ENCODE measurements at places on chromosomes 3 and 15.

DNA sequence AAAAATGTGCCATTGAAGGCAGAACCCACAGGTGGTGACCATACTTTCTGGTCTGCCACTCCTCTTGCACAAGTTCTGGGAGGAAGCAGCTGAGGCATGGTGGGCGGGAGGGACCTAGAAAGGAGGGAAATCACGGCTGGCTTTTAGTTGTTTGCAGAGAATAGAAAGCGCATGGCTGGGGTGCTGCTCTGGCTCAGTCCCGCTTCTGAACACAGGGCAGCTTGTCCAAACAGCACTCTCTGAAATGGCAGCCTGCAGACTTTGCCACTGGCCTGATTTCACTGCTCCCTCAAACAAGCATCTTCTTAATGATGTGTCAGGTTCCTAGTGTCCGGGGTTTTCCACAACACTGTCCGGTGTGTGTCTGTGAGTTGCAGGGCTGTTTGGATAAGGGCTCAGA lies 76.7 kb downstream of the AAGAB start:
- no peak for DNase-seq

GRCh38 chr15:68032672-68033071 lies 21.4 kb upstream of the PIAS1 start:
- no peak for DNase-seq

DNA sequence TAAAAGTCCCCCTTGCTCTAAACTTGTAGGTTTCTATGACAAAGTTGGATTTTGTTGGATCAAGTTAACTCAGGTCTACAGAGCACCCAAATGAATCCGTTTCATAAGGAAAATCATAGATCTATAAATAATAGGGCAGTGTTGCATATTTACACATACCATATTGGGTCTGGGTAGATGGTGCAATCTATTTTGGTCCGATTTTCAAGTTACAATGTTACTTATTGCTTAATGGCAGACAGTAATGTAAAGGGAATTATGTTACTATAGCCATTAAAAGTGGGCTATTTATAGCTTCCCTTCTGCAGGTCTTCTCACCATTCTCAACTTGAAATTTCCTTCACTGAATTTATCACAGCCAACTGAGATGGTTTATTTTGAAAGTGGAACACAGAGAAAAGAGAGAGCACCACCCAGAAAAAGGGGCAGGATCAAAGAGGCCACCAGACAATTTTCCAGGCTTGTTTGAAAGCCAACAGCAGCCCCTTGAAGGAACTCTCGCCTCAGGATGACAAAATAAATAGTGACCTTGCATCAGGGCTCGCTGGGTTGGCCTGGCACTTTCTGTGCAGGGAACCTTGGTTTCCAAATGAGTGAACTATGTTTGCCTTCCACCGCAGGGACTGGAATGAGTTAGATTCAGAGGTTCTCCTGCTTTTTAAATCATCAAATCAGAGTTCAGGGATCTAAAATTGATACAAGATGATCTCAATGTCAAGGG lies 260.2 kb upstream of the HES1 start:
- DNase-seq, result no peak

DNA sequence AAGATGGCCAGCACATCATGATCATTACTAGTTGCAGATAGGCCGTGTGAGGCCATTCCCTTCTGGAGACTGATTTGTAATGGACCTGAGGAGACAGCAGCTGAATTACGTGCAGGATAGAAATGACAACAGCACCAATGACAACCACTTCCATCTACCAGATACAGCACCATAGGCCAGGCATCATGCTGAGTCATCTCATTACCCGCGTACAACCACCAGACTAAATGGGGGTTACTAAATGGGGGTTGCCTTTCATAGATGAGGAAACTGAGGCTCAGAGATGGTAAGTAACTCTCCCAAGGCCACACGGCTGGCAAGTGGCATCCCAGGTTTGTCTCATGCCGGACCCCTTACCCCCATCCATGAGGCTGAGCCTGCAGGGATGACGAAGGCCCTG lies 32.8 kb upstream of the FAM107A start:
- no peak for DNase-seq

DNA sequence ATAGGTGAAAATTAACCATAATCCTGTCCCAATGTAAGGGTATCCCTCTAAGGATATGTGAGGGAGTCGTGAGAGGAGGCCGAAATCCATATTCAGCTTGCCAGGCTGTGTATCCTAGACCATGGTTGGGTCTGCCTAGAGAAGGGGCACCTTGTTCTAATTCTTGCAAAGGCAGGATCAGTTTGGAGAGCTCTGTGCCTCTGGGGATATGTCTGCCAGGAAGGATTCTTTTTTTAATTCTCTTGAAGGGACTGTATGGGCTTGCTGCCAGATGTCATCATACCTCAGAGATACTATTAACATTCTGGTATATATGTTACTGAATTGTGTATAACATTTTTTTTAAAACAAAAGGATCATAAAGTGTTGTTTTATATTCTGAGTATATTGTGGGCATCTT lies 2.4 kb downstream of the ATP1B3 start:
- DNase-seq, result no peak

DNA sequence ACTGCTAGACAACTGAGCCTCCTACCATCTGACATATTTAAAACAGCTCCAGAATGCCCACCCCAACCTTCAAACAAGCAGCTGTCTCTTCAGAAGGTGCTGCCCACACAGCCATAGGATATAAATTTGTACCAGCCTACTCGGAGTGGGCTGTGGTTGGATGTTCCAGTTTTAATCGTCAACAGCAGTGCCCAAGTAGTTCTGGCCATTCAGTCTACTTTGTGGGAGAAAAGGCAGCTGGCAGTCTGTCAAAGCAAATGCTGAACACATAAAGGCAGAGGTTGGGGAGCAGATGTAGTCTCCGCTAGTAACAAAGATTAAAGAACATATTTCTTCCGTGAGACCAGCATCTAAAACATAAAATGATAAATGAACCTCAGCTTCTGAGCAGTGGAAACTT lies 15.9 kb upstream of the ERC2 start:
- no peak for DNase-seq

DNA sequence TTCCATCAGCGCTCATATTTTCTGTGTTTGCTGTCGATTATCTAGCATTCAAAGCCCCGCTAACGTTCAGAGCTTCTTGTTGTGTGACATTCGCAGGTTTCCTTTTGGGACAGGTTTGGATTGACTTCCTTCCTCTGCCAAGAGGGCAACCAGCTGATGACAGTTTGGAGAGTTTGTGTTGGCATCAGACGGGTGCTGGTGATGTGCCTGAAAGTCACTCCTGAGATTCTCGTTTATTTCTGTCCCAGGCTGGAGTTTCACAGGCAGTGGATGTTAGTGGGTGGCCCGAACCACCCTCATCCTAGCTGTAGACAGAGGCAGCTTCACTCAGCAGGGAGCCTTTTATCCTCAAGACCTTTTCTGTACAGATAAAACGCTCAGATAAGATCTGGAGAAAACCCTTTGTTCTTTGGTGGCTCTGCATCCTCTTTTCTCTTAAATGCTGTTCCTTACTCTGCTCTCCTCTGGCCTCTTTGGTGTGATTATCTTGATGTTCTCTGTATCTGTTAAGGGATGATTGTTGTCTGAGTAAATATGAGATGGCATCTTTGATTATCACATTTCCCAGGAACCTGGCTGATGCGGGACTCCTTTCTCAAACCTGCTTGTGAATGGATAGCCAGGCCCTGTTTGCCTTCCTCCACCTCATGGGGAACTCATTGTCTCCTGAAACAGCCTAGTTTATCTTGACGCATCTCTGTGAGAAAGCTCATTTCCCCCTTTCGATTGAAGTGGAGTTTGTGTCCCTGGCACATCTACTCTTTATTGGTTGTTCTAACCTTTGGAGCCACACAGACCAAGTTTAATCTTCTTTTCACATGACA lies 35.9 kb downstream of the CGNL1 start:
- no peak for DNase-seq

DNA sequence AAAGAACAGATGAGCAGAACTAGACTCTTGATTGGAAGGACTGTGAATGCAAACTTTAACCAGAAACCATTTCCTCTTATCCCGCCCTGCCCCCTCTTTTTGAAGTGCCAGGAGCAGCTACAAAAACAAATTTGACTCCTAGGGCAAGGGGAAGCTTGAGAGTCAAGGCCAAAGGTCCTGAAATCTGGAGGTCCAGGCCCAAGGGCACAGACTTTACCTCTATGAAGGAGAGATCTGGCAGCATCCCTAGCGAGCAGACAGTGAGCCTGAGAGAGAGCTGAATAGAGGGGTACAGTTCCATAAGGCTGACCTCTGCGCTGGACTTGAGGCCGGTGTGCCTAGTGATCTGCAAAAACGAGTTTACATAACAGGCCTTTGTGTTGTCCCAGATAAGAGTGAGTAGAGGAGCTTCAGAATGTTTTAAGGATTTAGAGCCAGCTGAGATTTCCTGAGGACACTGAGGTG lies 5.1 kb downstream of the RAB43 start:
- DNase-seq, result no peak

DNA sequence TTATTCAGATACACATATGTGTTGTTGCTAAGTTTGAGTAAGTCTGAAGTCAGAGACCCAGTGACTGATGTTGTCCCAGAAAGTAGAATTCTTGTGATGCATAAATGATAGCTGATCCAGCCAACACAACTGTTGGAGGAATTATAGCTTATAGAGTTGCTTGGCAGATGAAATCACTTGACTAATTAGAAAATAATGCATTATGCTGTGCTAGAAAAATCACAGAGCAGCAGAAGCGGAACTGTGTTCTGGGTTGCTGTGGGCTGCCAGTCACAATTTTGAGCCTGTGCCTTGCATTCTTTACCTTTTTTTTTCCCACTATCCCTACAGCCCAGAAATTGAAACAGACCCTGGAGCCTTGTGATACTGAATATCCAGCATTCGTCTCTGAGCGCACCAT lies 90.0 kb upstream of the LRTM1 start:
- DNase-seq, result peak; percentile 14

DNA sequence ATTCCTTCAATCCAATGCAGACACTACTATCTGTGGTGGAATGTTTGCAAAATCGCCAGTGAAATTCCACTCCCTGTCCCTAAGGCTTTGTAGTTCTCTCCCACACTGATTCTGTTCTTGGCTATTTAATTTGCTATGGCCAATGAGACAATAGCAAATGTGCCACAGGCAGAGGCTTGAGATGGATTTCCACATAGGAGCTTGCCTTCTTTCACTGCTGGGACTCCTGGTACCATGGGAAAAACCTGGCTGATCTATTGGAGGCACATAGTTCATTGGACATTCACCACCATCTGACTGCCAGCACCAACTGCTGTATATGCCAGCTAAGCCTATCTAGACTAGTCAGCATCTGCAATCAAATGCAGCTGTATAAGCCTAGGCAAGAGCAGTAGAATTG lies 103.8 kb downstream of the NR1D2 start:
- DNase-seq, result no peak

GRCh38 chr15:51414256-51414860 lies 72.9 kb downstream of the GLDN start:
- no peak for DNase-seq

DNA sequence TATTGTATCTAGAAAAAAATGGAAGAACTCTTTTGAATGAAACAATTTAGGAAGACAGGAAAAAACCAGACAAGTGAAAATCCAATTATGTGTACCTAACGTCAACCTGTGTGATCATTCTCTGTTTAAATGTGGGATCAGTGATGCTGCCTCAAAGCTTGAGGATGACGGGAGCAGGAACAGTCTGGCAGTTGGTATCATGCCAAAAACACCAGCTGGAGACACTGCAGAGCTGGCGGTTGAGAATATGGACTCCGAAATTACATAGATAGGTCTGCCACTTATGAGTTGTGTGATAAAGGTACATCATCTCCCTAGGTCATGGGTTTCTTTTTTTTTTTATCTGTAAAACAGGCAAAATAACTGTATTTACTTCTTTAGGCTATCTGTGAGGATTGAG lies 480.5 kb downstream of the CNTN4 start:
- no peak for DNase-seq

GRCh38 chr3:171269542-171269941 lies 190.7 kb downstream of the TNIK start:
- no peak for DNase-seq

DNA sequence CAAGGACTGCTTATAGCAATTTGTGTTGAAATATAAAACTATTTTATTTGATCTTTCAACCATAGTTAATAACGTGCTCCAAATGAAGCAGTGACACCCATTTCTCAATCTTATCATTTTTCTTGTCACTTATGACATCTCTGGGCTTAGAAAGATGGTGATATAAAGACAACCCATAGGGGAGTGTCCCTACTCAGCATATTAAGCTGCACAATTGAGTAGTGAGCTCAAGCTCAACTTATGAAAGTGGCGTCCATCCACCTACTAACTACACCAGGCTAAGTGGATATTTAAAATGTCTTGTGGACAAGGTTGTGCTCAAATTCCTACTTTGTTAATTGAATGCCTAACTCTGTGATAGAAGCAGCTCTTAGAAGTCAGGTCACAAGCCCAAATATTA lies 46.7 kb downstream of the SLC9C1 start:
- DNase-seq, result no peak

GRCh38 chr3:116069024-116069423 lies 376.3 kb downstream of the LSAMP start:
- no peak for DNase-seq

- DNase-seq, result no peak
Measured at GRCh38 chr3:15086699-15087098, 12.2 kb downstream of the RBSN start.

DNA sequence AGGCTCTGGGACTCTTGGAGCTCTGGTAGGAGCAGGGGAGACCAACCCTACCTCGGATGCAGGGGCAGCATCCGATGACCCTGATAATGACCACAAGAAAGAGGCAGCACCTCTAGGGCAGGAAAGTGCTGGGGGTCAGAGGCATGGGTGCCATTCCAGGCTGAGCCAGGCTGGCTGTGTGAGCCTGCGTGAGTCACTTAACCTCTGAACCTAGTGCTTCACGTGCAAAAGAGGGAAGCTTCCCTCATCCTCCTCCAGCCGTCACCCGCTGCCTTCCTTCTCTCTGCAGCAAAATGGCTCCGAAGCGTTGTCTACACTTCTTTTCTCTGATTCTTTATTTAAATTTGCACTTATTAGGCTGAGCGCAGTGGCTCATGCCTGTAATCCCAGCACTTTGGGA lies 35.5 kb downstream of the ZDHHC19 start:
- no peak for DNase-seq

DNA sequence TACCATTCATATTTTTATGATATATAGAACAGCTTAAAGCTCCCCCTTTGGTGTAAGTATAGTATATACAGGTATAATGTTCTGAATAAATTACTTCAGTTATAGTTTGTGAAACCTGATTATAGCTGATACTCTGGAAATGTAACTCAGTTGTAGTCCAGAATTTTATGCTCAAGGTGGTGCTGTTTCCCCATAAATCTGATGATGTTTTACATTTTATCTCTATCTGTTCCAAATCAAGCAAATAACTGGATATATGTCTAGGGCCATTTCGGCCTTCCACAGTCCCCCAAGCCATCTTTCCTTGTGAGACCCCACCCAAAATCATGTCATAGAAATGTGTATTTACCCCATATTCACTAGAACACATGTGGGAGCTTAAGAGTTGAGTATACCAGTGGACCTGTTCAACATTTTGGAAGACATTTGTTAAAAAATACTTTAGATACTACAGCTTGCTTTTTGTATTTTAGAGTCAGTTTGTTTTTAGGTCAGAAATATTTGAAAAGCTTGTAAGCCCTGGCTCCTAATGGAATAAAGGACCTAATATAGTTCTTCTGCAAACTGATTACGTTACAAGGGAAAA lies 107.1 kb downstream of the ATG7 start:
- no peak for DNase-seq
